GM18507 (cell line): ENCODE measurements at places on chromosomes 6 and 20.

DNA sequence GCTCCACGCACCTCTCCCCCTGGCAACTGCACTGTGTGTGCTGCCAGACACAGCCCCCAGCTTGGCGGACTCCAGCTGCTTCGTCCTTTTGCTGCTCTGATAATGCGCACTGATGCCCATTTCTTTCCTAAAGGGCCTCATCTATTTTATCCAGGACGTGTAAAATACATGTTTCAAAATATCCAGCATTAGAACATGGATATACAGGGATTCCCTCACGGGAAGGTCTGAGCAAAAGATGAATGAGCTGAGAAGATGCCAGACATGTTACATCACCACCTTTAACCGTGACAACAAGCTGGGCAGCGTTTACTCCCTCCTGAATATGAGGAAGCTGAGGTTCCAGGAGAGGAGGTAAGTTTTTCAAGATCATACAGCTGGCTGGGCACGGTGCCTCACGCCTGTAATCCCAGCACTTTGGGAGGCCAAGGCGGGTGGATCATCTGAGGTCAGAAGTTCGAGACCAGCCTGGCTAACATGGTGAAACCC lies 32.8 kb downstream of the TNXB start:
- no peak for DNase-seq

GRCh38 chr6:150766201-150766997 lies 99.1 kb upstream of the MTHFD1L start:
- no peak for DNase-seq

GRCh38 chr6:14783594-14783993 lies 462.3 kb upstream of the JARID2 start:
- DNase-seq = no peak

GRCh38 chr20:57791966-57792365 lies 82.2 kb upstream of the PMEPA1 start:
- DNase-seq = no peak

GRCh38 chr6:43809417-43810305 lies 39.6 kb downstream of the VEGFA start:
- no peak for DNase-seq

DNA sequence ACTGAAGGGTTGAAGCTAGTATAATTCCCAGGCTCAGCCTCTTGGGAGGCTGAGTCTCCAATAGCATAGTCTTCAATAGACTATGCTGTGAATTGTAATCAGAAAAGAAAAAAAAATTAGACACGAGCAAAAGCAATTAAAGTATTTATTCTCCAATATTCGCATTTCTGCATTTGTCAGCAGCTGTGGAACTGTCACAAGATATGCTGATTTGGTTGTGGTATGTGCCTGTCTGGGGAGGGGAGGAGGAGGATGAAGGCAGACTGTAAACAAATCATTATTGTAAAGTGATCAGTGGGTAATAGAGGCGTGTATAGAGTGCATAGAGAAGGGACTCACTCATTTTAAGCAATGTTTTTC lies 10.1 kb upstream of the BICRAL start:
- DNase-seq = no peak

DNA sequence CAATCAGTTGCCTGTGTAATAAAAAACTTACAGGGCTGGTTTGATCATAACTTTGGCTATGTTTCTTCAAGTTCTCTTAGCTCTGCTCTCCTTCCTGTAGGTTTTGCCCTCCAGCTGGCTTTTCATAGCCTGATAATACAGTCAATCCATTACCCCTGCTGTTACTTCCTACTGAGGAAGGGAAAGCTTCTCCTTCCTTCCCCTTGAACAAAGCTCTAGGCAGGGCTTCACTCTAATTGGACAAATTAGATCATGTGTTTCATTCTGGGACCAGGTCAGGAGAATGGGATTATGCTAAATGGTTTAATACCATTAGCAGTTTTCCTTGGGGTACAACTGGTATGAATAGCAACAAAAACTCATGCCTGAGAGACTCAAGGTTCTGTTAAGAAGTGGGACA lies 106.8 kb upstream of the MCHR2 start:
- DNase-seq = no peak

GRCh38 chr6:45705137-45705855 lies 310.4 kb downstream of the CLIC5 start:
- DNase-seq = no peak

GRCh38 chr20:63843222-63843621 lies 12.2 kb upstream of the ZBTB46 start:
- no peak for DNase-seq

DNA sequence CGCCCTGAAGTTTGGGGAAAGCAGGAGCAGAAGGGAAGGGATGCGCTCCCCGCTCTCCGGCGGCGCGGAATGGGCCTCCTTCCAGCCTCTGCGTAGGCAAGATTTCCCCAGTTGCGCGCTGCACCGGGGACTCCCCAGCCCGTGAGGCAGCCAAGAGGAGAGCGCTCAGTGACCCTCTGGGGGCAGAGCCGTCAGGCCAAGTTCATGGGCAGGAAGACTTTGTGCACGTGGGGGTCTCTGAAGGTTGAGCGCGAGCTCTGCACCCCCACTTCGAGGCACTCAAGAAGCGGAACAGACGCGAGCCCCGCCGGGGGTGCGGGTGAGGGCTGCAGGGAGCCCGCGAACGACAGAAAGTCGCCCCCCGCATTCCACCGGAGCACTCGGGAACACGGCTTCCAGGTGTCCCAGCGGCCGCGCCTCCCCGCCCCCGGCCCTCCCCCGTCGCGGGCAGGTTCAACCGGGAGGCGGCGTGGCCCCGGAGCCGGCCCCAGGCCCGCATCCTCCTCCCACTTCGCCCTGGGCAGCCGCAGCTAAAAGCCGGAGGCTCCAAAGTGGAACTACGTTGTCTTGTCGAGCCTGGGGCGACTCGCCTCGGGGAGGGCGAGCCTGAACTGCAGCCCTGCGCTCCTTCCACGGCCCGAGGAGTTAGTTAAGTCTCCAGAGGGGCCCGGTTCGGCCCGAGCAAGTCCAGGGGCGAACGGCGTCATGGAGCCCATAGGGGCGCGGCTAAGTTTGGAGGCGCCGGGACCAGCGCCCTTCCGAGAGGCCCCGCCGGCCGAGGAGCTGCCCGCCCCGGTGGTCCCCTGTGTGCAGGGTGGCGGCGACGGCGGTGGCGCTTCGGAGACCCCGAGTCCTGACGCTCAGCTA lies at the start of gene PPP1R3G:
Gene PPP1R3G, plus strand, starts transcription at position 561 of the 867 bp plus-strand sequence. Its CDS starts 145 bp downstream, at position 706.
- no peak for DNase-seq

DNA sequence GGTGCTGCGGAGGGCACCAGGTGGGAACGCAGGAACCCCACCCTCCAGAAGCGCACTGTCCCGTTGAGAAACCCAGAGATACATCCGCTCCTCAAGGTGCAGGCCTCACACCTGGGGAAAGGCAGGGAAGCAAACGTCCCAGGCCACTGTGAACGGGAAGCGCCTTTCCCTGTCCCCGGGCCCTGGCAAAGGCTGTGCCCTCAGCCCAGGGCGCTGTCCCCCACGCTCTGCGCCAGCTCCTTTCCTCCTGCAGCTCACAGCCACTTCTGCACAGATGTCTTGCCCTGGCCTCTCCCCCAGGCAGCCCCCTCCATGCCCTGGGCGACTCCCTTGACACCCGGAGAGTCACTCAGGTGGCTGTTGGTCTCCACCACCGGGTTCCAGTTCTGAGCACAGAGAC lies 203.8 kb downstream of the TAF4 start:
- DNase-seq = no peak

GRCh38 chr20:16641511-16642023 lies 68.3 kb upstream of the KIF16B start:
- no peak for DNase-seq

GRCh38 chr6:104789770-104790190 lies 69.9 kb downstream of the HACE1 start:
- no peak for DNase-seq

DNA sequence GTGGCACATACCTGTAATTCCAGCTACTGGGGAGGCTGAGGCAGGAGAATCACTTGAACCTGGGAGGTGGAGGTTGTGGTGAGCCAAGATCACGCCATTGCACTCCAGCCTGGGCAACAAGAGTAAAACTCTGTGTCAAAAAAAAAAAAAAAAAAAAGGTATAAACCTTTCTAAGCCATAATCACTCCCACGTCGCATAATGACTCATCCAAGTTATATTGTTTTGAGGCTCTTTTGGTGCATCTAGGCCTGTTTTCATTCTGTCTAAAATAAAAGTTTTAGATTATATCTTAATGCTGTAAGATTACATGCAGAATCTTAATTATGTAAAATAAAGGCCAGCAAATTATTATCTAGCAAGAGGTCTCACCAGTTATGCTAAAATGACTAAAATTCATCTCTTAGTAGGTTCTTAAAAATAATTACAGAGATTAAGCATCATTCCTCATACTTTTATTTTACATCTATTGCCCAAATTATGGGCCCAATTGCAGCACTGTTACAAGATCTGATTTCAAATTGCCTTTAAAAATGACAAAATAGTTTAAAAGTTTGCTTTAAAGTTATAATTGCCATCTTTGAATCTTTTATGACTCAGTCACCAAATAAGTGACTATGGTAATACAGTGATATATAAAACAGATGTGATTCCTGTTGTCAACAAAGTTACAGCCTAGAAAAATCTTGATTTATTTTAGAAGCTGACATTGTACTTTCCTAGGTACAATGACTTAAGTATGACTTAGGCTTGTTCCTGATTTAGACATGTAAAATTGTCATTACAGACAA lies 10.4 kb upstream of the SUMO4 start:
- no peak for DNase-seq

GRCh38 chr20:53447316-53447715 lies 146.3 kb downstream of the ZNF217 start:
- no peak for DNase-seq

- DNase-seq = no peak
These were observed 32.1 kb downstream of the PHIP start for GRCh38 chr6:79045966-79046365.

- no peak for DNase-seq
These were observed 331.9 kb upstream of the JARID2 start for GRCh38 chr6:14913931-14914330.

GRCh38 chr6:108755257-108756240 lies 92.7 kb upstream of the ARMC2 start:
- no peak for DNase-seq

- DNase-seq = no peak
These were observed 6.6 kb upstream of the C20orf202 start for GRCh38 chr20:1196634-1197033.

DNA sequence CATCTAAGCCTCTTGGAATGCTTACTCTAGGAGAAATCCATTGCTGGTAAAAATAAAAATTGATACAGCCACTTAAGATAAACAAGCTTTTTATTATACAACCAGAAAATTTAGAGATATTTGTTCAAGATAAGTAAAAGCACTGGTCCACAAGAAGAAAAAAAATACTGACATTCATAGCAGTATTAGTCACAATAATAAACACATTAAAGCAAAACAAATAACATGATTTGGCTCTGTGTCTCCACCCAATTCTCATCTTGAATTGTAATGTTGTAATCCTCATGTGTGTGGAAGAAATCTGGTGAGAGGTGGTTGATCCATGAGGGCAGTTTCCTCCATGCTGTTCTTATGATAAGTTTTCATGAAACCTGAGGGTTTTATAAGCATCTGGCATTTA lies 1093.5 kb upstream of the ADGRB3 start:
- DNase-seq = no peak

GRCh38 chr20:36311141-36311853 lies 5.2 kb downstream of the DLGAP4 start:
- no peak for DNase-seq

- no peak for DNase-seq
These were observed 86.2 kb downstream of the SPTLC3 start for GRCh38 chr20:13094976-13095375.

- DNase-seq = no peak
These were observed 101.1 kb upstream of the CDYL start for GRCh38 chr6:4675121-4675520.

DNA sequence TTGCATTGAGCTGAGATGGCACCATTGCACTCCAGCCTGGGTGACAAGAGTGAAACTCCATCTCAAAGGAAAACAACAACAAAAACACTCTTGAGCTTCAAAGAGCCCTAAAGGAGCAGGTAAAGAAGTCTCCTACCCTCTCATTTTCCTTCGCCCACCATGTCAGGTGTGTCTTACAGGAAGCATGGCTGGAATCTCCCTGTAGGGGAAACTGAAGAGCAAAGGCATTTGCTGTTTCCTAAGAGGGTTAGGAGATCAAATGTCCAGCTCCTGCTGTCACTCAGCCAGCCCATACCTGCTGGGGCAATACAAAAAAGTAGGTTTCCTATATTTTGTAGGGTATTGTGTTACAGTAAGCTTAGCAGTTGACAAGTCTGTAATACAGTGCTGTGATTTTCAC lies 43.3 kb downstream of the SPATA2 start:
- no peak for DNase-seq

DNA sequence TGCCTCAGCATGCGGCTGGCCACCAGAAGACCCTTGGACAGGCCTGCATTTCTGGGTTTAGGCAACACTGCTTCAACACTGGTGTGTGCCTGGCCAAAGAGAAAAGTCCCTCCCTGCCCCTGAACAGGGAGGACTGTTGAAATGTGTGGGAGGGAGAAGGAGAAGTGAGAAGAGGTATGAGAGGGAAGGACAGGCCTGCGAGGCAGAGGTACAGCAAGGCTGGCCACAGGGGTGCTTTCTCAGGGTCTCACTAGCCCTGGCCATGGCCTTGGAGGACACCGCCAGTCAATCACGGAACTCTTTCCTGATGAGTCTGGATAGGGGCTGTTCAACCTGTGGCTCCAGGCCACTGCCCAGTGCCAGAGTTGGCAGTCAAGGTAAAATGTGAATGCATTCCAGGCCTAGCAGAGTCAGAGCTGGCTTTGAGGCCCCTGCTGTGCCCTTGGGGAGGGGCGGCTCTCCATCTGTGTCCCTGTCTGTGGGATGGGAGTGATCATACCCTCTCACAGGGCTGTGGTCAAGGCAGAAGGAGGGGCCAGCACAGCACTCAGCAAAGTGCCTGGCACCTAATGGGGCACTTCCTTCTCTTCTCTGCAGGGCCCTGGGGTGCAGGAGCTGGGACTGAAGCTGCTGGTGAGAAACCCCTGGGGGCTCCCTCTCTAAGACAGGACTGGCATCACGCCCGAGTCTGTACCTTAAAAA lies 43.2 kb upstream of the CDH22 start:
- DNase-seq = no peak

DNA sequence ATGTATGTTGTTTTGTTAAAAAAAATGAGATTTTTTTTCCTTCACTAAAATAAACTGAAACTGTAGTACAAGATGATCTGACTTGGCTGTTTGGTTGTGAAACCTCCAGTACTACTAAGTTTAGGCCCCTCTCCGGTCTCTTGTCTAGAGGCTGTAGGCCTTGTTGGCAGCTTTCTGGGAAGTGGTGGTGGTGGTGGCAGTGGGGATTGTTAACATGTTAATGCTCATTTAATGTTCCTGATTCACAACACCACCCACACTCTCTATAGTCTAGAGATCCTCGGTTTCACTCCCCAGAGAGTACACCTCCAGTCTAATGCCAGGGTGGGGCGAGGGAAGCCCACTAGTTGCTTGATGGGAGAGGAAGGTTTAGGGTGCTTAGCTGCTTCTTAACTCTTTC lies 24.1 kb downstream of the STK4 start:
- no peak for DNase-seq

- no peak for DNase-seq
These were observed 30.5 kb upstream of the ADA start for GRCh38 chr20:44681796-44682566.

- no peak for DNase-seq
These were observed 67.8 kb upstream of the EPB41L1 start for GRCh38 chr20:36086767-36087166.

GRCh38 chr20:50085481-50086365 lies 27.2 kb downstream of the UBE2V1 start:
- peak; percentile 42 for DNase-seq
